ENCODE measurements at places on chromosomes 1 and 21.

- no peak for DNase-seq
These were observed 18.3 kb upstream of the HSPA13 start for GRCh38 chr21:14401217-14401616.

DNA sequence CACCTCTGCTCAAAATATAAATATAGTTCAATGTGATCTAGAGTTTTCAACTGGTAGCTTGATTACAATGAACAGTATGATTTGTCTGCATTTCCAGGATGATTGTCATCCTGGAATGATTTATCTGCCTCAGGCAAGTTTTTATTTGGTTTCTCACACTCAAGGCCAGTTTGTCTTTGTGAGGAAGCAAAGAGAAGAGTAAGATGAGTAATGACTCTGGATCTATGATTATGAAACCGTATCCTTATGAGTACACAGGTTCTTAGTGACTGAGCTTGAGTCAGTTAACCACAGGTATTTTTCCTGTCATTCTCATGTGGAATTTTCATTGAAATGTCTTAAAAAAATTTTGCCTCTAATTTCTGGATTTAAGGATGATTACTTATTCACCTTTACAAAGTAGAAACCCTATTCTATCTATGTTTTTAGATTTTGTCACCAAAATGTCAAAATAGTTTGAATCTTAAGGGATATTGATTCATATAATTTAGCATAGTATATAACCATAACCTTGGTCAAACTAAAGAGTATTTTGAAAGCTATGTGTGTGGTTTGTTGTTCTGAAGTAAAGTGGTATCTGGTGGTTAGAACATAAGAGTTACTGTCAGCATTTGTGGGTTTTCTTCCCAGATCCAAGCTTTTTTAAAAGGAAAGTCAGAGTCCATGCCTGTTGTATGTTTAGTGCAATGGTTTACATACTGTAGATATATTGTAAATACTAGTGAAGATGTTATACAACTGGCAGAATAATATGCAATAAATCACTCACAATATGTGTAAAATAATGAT lies 145.0 kb downstream of the RASAL2 start:
- peak; percentile 99 for DNase-seq

GRCh38 chr1:242242983-242243382 lies 244.1 kb upstream of the MAP1LC3C start:
- DNase-seq: no peak

DNA sequence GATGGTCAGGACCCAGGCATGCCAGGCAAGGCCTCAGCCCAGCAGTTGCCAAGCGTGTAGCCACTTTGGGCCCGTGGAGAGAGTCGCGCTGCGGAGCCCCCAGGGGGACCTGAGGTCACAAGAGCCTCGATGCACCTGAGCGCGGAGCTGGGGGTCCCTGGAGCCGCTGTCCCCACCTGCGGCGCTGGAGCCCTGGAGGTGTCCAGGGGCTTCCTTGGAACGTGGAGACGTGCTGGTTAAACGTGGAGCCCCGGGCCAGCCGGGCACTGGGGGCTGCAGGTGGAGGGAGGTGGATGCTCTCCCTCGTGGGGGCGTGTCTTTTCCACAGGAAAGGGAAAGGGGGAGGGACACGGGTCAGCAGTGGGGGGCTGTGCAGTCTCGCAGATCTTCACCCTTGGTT lies 3.1 kb downstream of the PLCH2 start:
- DNase-seq: no peak

DNA sequence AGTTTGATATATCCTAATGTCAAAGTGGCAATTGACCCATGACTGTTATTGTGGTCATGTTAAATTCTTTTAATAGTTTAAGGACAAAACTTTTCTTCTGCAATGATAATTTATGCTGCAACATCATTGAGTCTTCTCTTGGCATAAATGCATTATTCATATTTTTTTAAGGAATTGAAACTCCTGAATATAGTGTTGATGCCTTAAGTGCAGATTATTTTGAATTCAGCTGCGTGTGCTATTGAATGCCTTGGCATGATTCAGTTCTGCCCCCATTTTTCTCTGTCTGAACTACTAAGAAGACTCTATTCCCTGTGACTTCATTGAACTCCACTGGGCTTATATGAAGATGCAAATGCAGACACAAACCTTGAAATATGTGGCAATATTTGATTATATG lies 22.6 kb upstream of the NOS1AP start:
- DNase-seq: no peak

DNA sequence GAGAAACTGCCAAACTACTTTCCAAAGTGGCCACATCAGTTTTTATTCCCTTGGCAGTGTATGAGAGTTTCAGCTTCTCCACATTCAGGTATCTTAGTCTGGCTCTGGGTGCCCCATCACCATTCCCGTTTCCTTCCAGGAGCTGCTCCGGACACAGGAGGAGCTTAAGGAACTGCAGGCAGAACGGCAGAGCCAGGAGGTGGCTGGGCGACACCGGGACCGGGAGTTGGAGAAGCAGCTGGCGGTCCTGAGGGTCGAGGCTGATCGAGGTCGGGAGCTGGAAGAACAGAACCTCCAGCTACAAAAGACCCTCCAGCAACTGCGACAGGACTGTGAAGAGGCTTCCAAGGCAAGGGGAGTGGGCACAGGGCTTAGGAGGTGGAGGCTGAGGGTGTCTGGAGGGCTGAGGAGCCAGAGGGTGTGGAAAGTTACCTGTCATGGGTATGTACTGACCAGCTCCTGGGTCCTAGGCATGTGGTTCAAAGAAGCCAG lies 10.9 kb upstream of the TUFT1 start:
- DNase-seq: no peak

GRCh38 chr1:230267338-230268065 lies 158.6 kb downstream of the PGBD5 start:
- DNase-seq: no peak

DNA sequence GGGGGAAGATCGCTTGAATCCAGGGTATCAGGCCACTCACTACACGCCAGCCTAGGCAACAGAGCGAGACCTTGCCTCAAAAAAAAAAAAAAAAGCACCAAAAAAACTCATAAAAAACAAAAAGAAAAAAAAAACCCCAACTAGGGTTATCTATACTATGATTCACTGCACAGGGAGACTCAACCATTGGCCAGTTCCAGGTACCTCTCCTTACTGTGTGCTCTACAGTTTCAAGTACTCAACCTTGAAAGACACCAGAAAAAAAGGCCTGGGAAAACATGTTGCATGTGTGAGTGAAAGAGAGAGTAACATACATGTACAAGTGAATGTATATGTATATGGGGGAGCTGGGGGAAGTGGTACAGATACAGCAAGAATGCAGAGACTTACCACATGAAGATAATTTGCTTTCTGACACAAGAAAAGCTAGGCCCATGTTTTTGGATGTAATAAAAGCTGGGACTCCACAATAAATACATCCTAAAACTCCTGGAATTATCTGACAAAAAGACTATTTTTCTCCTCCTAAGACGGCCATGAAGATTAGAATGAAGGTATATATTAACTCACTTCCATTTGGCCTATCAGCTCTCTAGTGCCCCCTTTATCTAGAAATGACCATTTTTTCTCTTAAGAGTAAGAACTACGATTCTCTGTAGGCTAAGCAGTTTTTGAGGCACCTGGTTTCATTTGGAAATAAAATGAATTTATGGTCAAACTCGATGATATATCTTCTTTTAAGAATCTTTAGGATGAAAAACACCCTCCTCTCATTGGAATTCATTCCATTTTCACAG lies 52.2 kb downstream of the SLC27A3 start:
- no peak for DNase-seq

GRCh38 chr21:22421416-22422180 lies 1423.4 kb downstream of the NCAM2 start:
- no peak for DNase-seq

Data from fibroblast of skin of back (primary cell).